ENCODE measurements at places on chromosomes 11 and 22.

GRCh38 chr11:61075891-61076290 lies 26.4 kb upstream of the CD5 start:
- H3K4me1 ChIP-seq: peaks cover 20% of the 10 kb centered on the region
- no peak for ATAC-seq
- no peak overlapping the region for H3K4me3 ChIP-seq

DNA sequence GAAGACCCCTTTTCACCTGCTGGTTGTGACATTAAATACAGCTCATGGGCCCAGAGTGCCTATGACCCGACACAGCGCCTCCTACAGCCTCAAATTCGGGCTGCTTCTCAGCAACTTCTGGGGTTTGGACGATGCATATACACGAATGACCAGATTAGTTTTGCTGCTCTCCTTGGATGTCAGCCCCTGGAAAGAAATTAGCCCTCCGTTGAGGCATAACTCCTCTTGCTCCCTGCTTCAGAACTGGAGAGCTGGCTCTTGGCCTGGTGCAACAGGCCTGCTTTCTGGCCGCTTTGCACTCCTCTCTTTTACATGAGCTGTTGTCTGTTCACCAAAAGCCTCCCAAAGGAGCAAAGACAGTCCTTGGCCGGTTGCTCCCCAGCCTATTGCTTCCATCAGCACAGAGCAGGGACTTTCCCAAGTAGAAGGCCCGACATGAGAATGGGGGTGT lies 3.3 kb downstream of the TECTA start:
- ATAC-seq: no peak
- H3K36me3 ChIP-seq: no peaks in the 10 kb centered on the region
- H3K27me3 ChIP-seq: no peaks in the 10 kb centered on the region
- H3K4me1 ChIP-seq: no peaks in the 10 kb centered on the region

GRCh38 chr11:15182372-15182771 lies 67.6 kb downstream of the INSC start:
- H3K27ac ChIP-seq: no peak overlapping the region
- no peaks in the 10 kb centered on the region for H3K36me3 ChIP-seq
- ATAC-seq: no peak
- no peak overlapping the region for H3K4me3 ChIP-seq

DNA sequence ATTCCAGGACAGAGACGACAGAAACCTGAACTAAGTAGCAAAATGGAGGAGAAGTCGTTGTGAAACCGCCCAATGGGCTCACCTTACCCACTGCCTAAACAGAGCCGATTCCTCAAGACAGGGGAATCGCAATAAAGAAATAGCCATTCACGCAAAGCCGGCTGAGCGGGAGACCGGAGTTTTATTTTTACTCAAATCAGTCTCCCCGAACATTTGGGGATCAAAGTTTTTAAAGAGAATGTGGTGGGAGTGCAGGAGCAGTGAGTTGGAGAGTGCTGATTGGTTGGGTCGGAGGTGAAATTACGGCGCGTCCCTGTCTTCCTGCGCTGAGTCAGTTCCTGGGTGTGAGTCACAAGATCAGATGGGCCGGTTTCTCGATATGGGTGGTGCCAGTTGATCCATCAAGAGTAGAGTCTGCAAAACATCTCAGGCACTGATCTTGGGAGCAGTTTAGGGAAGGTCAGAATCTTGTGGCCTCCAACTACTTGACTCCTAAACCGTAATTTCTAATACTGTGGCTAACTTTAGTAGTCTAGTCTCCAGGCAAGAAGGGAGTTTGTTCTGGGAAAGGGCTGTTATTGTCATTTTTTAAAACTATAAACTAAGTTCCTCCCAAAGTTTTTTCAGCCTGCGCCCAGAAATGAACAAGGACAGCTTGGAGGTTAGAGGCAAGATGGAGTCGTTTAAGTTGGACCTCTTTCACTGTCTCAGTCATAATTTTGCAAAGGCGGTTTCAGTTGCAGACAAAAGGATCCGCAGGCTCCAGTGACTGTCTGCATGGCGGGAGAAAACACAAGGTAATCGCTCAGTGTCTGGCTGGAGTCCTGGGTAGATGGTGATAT lies 34.1 kb downstream of the OR4D9 start:
- no peaks in the 10 kb centered on the region for H3K36me3 ChIP-seq
- no peak overlapping the region for H3K27ac ChIP-seq
- H3K27me3 ChIP-seq: peaks cover 9% of the 10 kb centered on the region
- H3K4me3 ChIP-seq: no peak overlapping the region
- ATAC-seq: no peak

DNA sequence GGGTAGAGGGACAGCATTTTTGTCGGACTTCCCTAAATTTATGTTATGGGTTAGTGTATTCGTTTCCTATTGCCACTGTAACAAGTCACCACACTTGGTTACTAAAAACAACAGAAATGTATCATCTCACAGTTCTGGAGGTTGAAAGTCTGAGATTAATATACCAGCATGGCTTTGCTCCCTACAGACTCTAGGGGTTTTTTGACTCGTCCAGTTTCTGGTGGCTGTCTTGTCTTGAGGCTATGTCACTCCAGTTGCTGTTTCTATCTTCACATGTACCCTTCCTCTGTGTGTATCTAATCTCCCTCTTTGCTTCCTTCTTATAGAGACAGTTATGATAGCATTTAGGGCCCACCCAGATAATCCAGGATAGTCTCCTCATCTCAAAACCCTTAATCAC lies 9.1 kb upstream of the CCDC179 start:
- no peaks in the 10 kb centered on the region for H3K4me1 ChIP-seq
- H3K4me3 ChIP-seq: no peak overlapping the region
- H3K27me3 ChIP-seq: no peaks in the 10 kb centered on the region
- H3K36me3 ChIP-seq: no peaks in the 10 kb centered on the region
- no peak overlapping the region for H3K27ac ChIP-seq

- H3K27ac ChIP-seq: peak within 1 kb of the TSS; percentile 96
- peaks cover 45% of the 10 kb centered on the region for H3K4me1 ChIP-seq
- no peaks in the 10 kb centered on the region for H3K27me3 ChIP-seq
Observed at GRCh38 chr11:117231842-117232091, at the start of gene PCSK7. Gene PCSK7, minus strand, starts transcription at chr11:117232073. Its CDS starts 2,229 bp downstream, at chr11:117229844.

DNA sequence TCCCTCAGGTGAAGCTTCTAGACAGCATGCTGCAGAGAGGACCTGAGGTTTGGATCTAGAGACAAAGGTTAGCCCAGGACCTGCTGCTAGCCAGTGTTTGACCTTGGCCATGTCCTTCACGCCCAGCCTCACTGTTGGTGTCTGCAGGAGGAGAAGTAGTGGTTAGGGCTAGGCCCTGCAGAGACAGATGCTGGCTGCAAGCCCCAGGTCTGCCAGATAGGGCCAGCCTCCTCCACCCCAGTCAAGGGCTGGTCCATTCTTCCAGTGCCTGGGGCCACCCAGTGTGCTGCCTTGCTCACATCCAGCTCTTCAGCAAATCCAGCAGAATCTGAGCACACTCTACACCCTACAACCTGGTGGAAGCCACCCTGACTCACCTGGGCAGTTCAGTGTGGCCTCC lies 21.5 kb upstream of the MIEF1 start:
- ATAC-seq: no peak
- no peak overlapping the region for H3K27ac ChIP-seq
- peaks cover 20% of the 10 kb centered on the region for H3K36me3 ChIP-seq
- H3K4me3 ChIP-seq: no peak overlapping the region

DNA sequence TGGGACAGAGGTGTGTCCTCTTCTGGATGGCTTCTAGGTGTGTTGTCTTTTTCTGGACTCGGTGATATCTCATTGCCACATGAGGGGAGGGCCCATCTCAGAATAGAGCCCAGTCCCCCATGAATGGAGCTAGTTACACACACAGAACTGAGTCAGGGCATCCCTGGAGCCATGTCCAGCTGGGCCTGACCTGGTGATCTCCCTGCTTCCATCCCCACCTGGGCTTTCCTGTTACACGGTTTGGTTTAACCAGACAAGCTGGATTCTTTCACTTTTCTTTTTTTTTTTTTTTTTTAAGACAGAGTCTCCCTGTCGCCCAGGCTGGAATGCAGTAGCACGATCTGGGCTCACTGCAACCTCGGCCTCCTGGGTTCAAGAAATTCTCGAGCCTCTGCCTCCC lies 6.1 kb upstream of the A4GALT start:
- no peaks in the 10 kb centered on the region for H3K36me3 ChIP-seq
- H3K4me1 ChIP-seq: peaks cover 19% of the 10 kb centered on the region
- ATAC-seq: no peak
- peaks cover 38% of the 10 kb centered on the region for H3K27me3 ChIP-seq
- no peak overlapping the region for H3K27ac ChIP-seq

DNA sequence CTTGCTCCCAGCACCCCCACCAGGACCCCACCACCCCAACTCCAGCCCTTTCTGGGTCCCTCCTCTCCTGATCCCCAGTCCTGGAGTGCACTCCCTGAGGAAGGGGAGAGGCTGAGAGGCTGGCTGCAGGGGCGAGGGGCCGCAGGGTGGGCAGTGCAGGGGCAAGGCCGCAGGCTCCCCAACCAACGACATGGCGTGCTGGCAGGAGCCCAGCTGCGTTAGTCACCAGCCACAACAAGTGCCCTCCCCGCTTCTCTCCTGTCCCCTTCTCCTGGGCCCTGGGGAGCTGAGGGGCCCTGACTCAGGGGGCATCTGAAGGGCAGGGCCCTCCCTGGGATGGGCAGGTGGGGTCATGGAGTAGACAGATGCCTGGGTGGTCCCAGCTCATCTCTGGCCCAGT lies 2.3 kb downstream of the CABP7 start:
- H3K36me3 ChIP-seq: no peaks in the 10 kb centered on the region
- no peak for ATAC-seq
- no peak overlapping the region for H3K27ac ChIP-seq
- no peak overlapping the region for H3K4me3 ChIP-seq
- peaks cover 17% of the 10 kb centered on the region for H3K4me1 ChIP-seq

GRCh38 chr11:3093281-3094191 lies 36.3 kb upstream of the CARS1 start:
- H3K27ac ChIP-seq: no peak overlapping the region
- H3K36me3 ChIP-seq: no peaks in the 10 kb centered on the region
- ATAC-seq: no peak
- peaks cover 76% of the 10 kb centered on the region for H3K27me3 ChIP-seq

- no peak overlapping the region for H3K27ac ChIP-seq
- H3K27me3 ChIP-seq: no peaks in the 10 kb centered on the region
- no peaks in the 10 kb centered on the region for H3K36me3 ChIP-seq
- H3K4me1 ChIP-seq: no peaks in the 10 kb centered on the region
- no peak overlapping the region for H3K4me3 ChIP-seq
- no peak for ATAC-seq
Observed at GRCh38 chr11:80122211-80122610, 681.4 kb upstream of the TENM4 start.

- H3K4me3 ChIP-seq: no peak overlapping the region
- no peak overlapping the region for H3K27ac ChIP-seq
- no peaks in the 10 kb centered on the region for H3K27me3 ChIP-seq
- peaks cover 20% of the 10 kb centered on the region for H3K4me1 ChIP-seq
- peaks cover 10% of the 10 kb centered on the region for H3K36me3 ChIP-seq
Observed at GRCh38 chr11:120375076-120375475, 38.9 kb downstream of the ARHGEF12 start.

GRCh38 chr22:49152939-49153770 lies 674.5 kb downstream of the BRD1 start:
- no peak for ATAC-seq
- H3K27ac ChIP-seq: no peak overlapping the region
- no peak overlapping the region for H3K4me3 ChIP-seq
- no peaks in the 10 kb centered on the region for H3K4me1 ChIP-seq

Data from stimulated activated memory B cell treated with anti-CD40 and anti-IgM and Interleukin-4, amounts not matched to agents 10 μg/mL and 1 μg/mL and 100 μg/mL, for 72 hours (primary cell).